Tongue (tissue), 3 donors: ENCODE measurements at places on chromosomes 6 and 20. TPM values are rescaled to one million over a fixed set of nuclear protein-coding genes. Genes with fewer than 3 reads are reported as not detected.

RFX6 gene
- not detected for total RNA-seq

GRCh38 chr6:136341967-136342366 lies 52.3 kb upstream of the BCLAF1 start:
- DNase-seq: no peak

DNA sequence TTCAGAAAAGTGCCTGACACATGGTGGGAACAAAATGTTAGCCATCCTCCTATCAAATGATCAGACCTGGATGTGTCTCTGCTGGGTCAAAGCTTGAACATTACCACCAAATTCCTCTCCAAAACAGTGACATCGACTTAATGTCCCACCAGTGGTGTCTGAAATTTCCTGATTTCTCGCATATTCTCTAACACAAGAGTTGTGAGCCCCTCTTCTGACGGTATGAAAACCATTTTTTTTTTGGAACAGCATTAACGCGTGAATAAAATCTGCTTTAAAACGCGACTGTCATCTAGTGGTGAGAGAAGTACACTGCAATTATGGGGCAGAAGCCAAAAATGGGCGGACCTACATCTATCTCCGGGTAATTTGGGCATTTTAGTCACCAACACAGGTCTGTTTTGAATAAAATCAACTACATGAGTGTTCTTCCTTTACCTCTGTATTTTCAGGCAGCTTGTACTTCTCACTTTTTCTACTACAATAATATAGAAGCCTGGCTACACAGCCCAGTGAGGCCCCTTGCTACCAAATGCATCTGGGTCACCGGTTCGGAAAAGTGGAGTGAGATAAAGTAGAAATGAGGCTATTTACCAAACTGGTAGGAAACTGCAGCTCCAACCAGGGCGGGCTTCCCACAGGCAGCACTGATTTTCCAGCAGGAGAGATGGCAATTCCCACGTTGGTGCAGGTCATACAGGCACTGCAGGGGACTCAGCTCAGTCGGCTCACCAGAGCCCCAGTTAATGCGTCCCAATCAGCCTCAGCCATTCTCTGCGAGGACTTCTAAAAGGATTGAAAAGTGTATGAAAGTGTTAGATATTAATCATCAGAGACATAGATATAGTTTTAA lies 27.4 kb downstream of the MGME1 start:
- peak; percentile 85 for DNase-seq

LY6G6D gene
- not detected for total RNA-seq

DNA sequence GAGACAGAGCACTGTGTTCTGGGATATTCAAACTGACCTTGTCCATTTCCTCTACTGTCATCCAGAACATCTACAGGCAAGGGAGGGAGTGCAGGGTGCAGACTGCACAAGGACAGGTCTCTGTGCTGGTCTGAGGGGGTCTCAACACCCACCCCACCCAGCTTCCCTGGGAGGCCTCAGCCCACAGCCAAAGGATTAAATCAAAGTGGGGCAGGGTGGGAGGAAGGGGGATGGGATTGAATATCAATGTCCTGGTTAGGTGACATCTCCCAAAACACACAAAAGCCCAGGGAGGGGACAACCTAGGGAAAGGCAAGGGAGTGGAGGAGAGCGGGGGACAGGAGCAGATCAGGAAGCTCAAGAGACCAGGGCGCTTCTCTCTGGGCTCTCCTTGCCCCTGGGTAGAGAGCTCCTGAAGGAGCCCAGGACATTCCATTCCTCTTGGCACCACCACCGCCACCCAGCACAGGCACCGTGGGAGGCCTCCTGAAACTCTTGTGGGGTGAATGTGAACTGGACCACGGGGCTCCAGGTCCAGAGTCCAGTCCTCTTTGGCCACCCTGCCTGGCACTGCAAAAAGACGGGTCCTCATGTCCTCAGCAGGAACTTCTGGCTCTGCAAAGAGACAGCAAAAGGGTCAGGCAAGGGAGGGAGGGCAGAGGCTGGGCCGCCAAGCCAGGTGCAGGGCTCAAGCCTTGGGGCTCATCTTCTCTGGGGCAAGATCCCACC lies 73.9 kb downstream of the JPH2 start:
- no peak for DNase-seq
